ENCODE measurements at places on chromosomes 5 and 9.

DNA sequence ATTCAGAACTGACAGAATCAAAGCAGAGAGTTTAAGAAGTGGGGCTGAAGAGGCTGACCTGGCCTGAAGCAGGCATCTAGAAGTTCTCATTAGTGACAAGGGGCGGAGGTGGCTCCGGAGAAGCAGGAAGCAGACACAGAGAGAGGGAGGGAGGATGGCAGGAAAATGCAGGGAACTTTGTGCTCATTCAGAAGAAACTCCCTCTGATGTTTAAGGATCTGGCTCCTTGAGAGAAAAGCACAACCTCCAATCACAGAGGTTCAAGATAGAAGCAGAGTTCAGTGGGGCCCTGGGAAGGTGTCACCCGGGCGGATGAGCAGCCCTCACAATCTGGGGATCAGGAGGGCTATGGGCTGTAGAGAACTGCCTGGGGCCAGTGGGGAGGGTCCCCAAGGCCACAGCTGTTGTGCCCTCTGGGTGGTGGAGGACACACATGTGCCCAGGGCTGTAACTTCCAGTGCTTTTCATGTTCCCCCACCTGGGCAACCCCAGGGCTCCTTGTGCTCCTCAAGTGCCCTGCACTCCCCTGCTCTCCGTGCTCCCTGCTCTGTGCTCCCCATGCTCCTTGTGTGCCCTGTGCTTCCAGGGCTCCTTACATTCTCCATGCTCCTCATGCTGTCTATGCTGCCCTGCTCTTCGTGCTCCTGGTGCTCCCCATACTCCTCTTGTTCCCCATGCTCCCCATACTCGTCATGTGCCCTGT, 51.4 kb downstream of the TRIP13 start:
- DNase-seq: peak; percentile 32

GRCh38 chr5:149423049-149423793, 44.1 kb upstream of the IL17B start:
- DNase-seq: no peak

- DNase-seq: peak; percentile 42
Observed at GRCh38 chr5:151040211-151040747, 19.9 kb downstream of the GPX3 start.

- no peak for DNase-seq
Observed at GRCh38 chr9:89706731-89707191, 101.9 kb downstream of the GADD45G start.

DNA sequence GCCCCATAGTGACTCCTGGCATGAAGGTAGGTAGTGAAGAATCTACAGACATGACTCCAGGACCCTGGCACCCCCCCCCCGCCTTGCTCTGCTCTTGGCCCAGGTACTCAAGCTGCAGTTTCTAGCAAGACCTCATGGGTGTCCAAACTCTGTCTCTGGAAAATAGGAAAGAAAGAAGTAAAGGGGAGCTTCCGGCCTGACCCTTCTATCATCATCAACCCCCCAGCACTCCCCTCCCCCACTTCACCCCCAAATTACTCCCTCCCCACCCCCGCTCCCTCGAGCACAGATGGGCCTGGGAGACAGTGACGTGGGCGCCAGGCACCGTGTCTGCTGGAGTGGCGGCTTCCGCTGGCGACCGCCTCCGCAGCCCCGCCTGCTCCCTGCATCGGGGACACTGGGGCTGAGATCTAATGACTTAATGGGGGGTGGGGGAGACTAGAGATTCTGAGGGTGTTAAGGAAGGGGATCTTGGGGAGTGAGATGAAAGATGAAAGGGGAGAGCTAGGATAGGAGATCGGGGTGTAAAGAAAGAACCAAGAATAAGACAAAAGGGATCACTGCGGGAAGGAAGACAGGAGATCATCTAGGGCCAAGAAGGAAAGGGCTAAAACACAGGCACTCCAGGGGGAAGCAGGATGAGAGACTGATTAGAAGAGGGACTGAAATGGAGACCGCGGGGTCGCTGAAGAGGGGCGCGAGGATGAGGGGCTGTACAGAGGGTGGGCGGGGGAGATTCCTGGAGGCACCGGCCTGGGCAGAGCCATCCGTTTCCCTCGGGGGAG, 1.1 kb upstream of the DNAJB5 start:
- peak; percentile 36 for DNase-seq

Measured in small intestine (tissue), 16 donors.